ENCODE measurements at places on chromosomes 6 and 20. TPM values are rescaled to one million over a fixed set of nuclear protein-coding genes. Genes with fewer than 3 reads are reported as not detected.

TBC1D7 gene
- 10.2 TPM for total RNA-seq

GINS1 gene
- total RNA-seq = 1.4 TPM

CST7 gene
- 6.7 TPM for total RNA-seq

FNDC11 gene
- total RNA-seq = 0.94 TPM

SSTR4 gene
- total RNA-seq = not detected

Data from sciatic nerve (tissue), 2 donors.